ENCODE measurements at places on chromosomes 12 and 14.

- DNase-seq: no peak
These were observed 24.1 kb upstream of the ATP2A2 start for GRCh38 chr12:110256780-110257431.

- DNase-seq: no peak
These were observed 16.9 kb upstream of the AICDA start for GRCh38 chr12:8629486-8630033.

DNA sequence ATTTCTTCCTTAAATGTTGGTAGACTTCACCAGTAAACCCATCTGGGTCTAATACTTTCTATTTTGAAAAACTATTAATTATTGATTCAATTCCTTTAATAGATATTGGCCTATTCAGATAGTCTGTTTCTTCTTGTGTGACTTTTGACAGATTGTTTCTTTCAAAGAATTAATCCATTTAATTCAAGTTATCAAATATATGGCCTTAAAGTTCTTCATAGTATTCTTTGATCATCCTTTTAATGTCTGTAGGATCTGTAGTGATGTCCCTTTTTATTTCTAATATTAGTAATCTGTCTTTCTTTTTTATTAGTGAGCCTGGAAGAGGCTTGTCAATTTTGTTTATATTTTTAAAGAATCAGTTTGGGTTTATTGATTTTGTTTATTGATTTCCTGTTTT is 190.0 kb downstream of the SLC38A4 start:
- no peak for DNase-seq

DNA sequence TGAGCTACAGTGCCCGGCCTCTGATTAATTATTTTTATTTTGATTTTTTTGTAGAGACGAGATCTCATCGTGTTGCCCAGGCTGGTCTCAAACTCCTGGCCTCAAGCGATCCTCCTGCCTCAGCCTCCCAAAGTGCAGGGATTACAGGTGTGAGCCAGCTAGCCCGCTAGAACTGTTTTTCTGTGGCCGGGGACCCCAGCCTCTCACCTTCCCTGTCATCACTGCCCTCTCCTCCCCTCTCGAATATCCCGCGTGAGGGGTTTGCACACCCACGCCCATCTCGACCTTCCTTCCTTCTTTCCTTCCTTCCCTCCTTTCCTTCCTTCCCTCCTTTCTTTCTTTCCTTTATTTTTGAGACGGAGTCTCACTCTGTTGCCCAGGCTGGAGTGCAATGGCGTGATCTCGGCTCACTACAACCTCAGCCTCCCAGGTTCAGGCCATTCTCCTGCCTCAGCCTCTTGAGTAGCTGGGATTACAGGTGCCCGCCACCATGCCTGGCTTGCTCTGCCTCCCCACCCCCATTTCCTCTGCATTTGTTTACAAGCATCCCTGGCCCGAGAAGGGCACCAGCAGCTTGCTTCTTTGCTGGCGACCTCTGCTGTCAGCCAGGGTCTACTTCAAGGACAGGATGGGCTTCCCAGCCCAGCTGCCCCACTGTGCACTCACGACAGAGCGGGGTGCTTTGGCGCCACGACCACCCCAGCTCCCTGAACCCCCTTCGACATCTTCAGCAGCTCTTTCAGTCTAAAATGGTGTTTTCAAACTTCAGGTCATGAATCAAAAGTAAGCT is 4.3 kb upstream of the TRAF3 start:
- no peak for DNase-seq

DNA sequence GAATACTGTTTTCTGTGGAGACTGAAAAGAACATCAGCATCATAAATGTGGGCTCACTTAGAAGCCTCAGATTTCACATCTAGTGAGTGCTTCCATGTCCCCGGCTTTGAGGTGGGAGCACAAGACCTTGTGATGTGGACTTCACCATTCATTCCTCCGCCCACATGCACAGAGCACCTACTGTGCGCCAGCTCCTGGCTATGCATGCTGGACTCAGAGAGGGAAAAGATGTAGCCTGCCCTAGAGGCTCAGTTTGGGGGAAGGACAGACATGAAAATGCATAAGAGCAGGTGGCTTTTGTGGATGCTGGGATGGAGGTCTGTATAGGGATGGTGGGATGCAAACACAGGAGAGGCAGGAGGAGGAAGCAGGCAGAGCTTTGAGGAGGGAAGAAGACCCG is 65.0 kb downstream of the SERPINA3 start:
- no peak for DNase-seq

DNA sequence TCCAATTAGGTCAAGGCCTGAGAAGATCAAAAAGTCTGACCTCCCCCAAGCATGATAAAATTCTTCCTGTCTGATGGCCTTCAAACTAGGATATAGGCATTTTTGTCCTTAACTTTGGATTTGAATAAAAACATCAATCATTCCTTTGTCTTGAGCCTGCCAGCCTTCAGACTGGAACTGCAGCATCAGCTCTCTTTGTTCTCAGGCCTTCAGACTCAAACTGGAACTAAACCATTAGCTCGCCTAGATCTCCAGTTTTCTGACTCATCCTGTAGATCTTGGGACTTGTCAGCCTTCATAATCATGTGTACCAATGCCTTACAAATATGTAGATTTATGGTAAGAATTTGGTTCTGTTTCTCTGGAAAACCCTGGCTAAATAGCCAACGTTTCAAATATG is 721.7 kb downstream of the GALC start:
- no peak for DNase-seq

- no peak for DNase-seq
These were observed 31.6 kb downstream of the NEUROD4 start for GRCh38 chr12:55051197-55051947.
